ENCODE measurements at places on chromosomes 1 and 21. TPM values are rescaled to one million over a fixed set of nuclear protein-coding genes. Genes with fewer than 3 reads are reported as not detected.

The PADI1 gene
- not detected for total RNA-seq

The TNNI3K gene
- 8.6 TPM for total RNA-seq

The VWA5B1 gene
- total RNA-seq: not detected

The KISS1 gene
- total RNA-seq: not detected

The CFHR2 gene
- total RNA-seq: not detected

The OR2M3 gene
- not detected for total RNA-seq

The MTARC1 gene
- 1.3 TPM for total RNA-seq

The RHD gene
- total RNA-seq: 0.40 TPM
